HCT116 (cell line): ENCODE measurements at places on chromosomes 3 and 15. TPM values are rescaled to one million over a fixed set of nuclear protein-coding genes. Genes with fewer than 3 reads are reported as not detected.

Gene SPTBN5
- total RNA-seq: 0.96 TPM

Gene FGD5
- 0.22 TPM for total RNA-seq

Gene ENTPD3
- not detected for total RNA-seq

Gene ADGRG7
- total RNA-seq: not detected

Gene ANKUB1
- not detected for total RNA-seq

Gene NAA80
- 21.3 TPM for total RNA-seq

Gene CISH
- total RNA-seq: 4.5 TPM

Gene TIMMDC1
- total RNA-seq: 121 TPM

Gene ARID3B
- 8.1 TPM for total RNA-seq

Gene CHST14
- 12.7 TPM for total RNA-seq

Gene CASR
- total RNA-seq: not detected

Gene TRPM1
- not detected for total RNA-seq

Gene ISLR2
- total RNA-seq: 0.05 TPM

Gene SPINK8
- total RNA-seq: not detected

Gene EOMES
- total RNA-seq: 1.4 TPM

Gene KCNMB2
- not detected for total RNA-seq

Gene ATP13A5
- total RNA-seq: not detected

Gene CTXN2
- not detected for total RNA-seq

Gene AGTR1
- total RNA-seq: not detected

Gene SLC12A8
- 19.9 TPM for total RNA-seq

Gene COL8A1
- 0.07 TPM for total RNA-seq

Gene CLDN18
- 0.17 TPM for total RNA-seq

Gene KCNAB1
- not detected for total RNA-seq

Gene CDAN1
- 22.4 TPM for total RNA-seq

Gene GHSR
- not detected for total RNA-seq

Gene REC114
- total RNA-seq: not detected

Gene SNTN
- total RNA-seq: not detected

Gene SAMMSON
- total RNA-seq: not detected

Gene CFAP100
- total RNA-seq: not detected

Gene LRRC58
- total RNA-seq: 34.8 TPM

Gene PLA2G4B
- total RNA-seq: 4.7 TPM

Gene CCDC13
- 2.3 TPM for total RNA-seq

Gene CATSPER2
- 3.6 TPM for total RNA-seq

Gene TUBGCP5
- 17.9 TPM for total RNA-seq

Gene ZNF501
- 0.12 TPM for total RNA-seq

Gene SIDT1
- total RNA-seq: not detected
